ENCODE measurements at places on chromosomes 16 and 17. TPM values are rescaled to one million over a fixed set of nuclear protein-coding genes. Genes with fewer than 3 reads are reported as not detected.
A peak's percentile ranks its signal among the peaks of the same experiment; 100 is the strongest.

- DNase-seq = no peak
Observed at GRCh38 chr16:17206712-17207111, 264.0 kb downstream of the XYLT1 start.

- DNase-seq = peak; percentile 51
Observed at GRCh38 chr16:85209526-85210121, 97.4 kb upstream of the CIBAR2 start.

- DNase-seq = no peak
Observed at GRCh38 chr16:58366247-58367031, 25.8 kb upstream of the GINS3 start.

GRCh38 chr16:81711657-81712319 is 67.3 kb upstream of the PLCG2 start:
- no peak for DNase-seq

GRCh38 chr17:77189148-77189547 is 48.4 kb downstream of the SEC14L1 start:
- DNase-seq = no peak

GRCh38 chr17:2171702-2172076 is 116.8 kb downstream of the HIC1 start:
- DNase-seq = no peak

- DNase-seq = no peak
Observed at GRCh38 chr17:6455321-6455705, 11.1 kb downstream of the PIMREG start.

DNA sequence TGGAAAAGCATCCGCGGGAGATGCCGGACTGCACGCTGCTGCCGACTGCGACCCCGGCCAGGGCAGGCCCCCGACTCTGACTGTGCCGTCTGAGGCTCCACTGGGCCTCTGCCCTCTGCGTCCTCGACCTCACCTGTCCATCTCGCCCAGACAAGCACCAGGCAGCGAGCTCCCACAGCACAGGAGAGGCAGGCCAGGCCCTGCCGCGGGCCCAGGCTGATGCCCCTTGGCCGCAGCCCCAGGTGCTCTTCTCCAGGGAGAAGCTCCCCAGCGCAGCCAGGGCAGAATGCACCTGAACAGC is 98.1 kb upstream of the DNAH17 start:
- DNase-seq = no peak

GRCh38 chr17:48037036-48037837 is at the start of gene COPZ2:
Gene COPZ2, minus strand, starts transcription at chr17:48037797. Its CDS starts 20 bp downstream, at chr17:48037777.
- peak; percentile 73 for DNase-seq

GRCh38 chr17:66493283-66494019 is 191.0 kb downstream of the PRKCA start:
- no peak for DNase-seq

GRCh38 chr16:1081734-1082265 is 9.3 kb downstream of the SSTR5 start:
- DNase-seq = no peak

GRCh38 chr16:49129935-49130334 is 151.7 kb downstream of the CBLN1 start:
- DNase-seq = no peak

GRCh38 chr16:17759451-17760390 is 289.0 kb upstream of the XYLT1 start:
- no peak for DNase-seq

DNA sequence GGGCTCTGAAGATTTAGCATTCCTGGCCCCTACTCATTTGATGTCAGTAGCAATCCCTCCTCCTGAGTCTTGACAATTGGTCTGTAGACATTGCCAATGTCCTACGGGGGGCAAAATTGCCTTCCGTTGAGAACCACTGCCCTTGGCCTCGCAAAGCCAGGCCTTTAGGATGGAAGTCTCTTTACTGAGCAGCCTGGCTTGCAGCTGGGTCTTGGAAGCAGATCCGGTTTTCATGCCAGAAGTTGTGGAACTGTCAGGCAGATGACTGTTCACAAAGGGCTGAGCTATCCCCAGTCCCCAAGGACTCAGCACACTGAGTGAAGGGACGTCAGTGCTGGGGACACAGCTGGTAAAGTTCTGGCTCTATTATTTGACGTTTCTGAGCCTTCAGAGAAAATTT is 83.2 kb downstream of the WSCD1 start:
- no peak for DNase-seq

GRCh38 chr17:76612465-76612864 is 26.8 kb upstream of the ST6GALNAC2 start:
- no peak for DNase-seq

DNA sequence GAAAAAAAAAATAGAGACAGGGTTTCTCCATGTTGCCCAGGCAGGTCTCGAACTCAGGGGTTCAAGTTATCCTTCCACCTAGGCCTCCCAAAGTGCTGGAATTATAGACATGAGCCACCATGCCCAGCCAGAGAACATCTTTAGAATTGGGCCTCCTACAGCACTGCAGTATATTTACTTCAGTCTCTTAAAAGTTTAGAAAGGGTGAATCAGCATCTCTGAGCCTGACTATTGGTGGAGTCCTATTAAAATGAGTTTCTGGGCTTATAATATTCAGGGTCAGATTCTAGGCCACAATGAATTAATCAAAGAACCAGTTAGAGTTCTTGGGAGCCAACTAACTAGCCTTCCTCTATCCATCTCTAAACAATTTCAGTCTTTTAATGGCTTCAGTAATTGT is 22.8 kb downstream of the TADA2A start:
- DNase-seq = no peak

DNA sequence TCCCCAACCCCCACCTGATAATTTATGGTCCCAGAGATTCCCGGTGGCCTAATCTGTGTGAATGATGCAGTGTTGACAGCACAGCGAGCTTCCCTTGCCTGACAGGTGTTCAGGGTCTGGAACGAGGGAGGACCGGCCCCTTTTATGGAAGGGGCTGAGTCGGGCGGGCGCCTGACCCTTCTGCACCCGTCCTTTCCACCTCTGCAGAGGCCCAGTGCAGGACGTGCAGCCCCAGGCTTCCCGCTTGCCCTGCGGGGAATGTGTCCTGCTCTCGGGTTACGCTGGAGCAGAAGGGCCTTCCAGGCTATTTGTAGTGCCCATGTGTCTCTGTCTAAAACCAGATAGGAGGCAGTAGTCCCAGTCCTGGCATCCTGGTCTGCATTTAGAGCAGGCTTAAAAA is 16.2 kb downstream of the SMTNL2 start:
- DNase-seq = no peak

DNA sequence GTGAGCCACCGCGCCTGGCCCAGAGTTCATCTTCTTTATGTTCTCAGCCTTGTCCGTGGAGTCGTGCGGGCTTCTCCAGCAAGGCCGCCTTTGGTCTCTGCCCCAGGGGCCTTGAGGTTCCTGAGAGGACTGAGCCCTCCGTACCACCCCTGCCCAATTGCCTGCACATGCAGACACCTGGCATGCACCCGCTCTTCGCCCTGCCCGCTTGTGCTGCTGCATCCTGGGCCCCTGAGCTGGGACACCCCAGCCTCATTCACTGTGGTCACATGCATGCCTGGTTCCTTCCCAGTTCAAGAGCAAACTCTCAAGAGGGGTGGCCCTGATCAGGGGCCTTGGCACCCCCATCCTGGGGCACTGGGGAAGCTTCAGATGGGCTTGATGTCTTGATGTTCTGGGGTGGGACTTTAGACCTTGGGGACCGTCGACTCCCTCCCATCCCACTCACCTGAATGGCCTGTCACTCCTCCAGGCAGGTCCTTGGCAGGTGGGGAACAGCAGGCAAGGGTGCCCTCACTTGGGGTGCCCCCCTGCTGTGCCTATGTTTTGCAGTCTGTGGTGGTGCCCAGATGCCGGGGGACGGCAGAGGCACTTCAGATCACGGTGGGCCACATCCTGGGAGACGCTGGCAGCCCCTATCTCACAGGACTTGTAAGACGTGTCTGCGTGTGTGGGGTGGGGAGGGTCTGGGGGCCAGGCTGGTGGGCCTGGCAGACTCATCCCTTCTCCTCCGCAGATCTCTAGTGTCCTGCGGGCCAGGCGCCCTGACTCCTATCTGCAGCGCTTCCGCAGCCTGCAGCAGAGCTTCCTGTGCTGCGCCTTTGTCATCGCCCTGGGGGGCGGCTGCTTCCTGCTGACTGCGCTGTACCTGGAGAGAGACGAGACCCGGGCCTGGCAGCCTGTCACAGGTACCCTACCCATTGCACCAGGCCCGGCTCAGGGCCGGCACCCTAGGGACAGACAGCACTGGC is 12.7 kb upstream of the SPNS2 start:
- no peak for DNase-seq

- no peak for DNase-seq
Observed at GRCh38 chr16:10880594-10881452, 3.8 kb downstream of the CIITA start.

DNA sequence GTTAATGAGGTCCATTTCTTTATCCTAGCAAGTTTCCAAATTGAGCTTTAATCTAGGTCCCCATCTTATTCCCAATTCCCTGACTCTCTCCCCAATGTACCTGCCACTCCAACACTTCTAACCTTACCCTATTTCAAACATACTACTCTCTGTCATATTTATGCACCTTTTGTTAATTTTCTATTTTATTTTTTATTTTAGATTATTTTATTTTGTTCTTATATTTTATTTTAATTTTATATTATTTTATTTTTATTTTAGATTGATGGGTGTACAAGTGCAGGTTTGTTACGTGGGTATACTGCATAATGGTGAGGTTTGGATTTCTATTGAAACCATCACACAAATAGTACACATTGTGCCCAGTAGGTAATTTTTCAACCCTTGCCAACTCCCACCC is 333.9 kb upstream of the ERCC4 start:
- no peak for DNase-seq

DNA sequence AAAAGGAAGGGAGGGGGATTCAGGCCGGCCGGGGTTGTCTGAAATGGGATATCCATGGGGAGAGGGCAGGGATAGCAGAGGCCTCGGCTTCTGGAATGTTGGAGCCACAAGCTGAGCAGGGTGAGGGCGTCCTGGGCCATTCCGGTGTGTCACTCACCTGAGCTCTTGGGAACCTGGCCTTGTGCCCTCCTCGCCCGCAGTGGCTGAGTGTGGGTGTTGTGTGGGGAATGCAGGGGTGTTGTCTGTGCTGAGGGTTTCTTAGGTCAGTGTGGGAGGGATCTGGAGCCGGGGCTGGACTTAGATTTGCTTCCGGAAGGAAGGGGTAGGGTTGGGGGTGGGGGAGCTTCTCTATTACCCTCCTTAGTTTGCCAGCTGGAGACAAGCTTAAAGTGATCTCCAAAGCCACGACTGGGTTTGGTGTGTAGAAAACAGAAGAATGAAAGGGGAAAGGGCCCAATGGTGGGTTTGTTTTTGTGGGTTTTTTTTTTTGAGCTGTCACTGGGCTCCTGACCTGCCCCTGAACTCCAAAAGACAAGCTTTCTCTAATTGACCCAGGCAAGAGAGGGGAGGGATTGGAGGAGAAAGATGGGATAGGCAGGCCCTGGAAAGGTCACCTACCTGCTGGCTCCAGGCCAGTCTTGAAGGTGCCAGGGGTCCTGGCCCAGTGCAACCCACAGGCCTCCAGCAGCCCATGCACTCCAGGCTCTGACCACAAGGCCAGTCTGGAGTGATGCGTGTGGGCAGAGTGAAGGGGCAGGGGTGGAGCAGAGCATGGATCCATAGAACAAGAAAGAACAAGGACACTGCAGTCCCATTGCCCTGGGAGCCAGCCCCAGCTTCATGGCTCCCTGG is at the start of gene SULT1A2:
TSS of gene SULT1A2 (minus strand) at position 211 of the 852 bp plus-strand sequence. CDS start 1,120 bp downstream, outside the sequence.
- no peak for DNase-seq

GRCh38 chr16:66263168-66263972 is 103.1 kb upstream of the CDH5 start:
- no peak for DNase-seq

ETV4 gene
- 1.6 TPM for polyA plus RNA-seq

TSPAN10 gene
- polyA plus RNA-seq = 3.1 TPM

PPP1R1B gene
- polyA plus RNA-seq = 63.1 TPM

KRTAP1-5 gene
- polyA plus RNA-seq = not detected

MYH1 gene
- polyA plus RNA-seq = 3.0 TPM

MYH8 gene
- polyA plus RNA-seq = 0.78 TPM

TBC1D3C gene
- 9.0 TPM for polyA plus RNA-seq

DDX28 gene
- polyA plus RNA-seq = 18.6 TPM

CDH16 gene
- polyA plus RNA-seq = 2.7 TPM
